ENCODE measurements at places on chromosomes 7 and 10.

DNA sequence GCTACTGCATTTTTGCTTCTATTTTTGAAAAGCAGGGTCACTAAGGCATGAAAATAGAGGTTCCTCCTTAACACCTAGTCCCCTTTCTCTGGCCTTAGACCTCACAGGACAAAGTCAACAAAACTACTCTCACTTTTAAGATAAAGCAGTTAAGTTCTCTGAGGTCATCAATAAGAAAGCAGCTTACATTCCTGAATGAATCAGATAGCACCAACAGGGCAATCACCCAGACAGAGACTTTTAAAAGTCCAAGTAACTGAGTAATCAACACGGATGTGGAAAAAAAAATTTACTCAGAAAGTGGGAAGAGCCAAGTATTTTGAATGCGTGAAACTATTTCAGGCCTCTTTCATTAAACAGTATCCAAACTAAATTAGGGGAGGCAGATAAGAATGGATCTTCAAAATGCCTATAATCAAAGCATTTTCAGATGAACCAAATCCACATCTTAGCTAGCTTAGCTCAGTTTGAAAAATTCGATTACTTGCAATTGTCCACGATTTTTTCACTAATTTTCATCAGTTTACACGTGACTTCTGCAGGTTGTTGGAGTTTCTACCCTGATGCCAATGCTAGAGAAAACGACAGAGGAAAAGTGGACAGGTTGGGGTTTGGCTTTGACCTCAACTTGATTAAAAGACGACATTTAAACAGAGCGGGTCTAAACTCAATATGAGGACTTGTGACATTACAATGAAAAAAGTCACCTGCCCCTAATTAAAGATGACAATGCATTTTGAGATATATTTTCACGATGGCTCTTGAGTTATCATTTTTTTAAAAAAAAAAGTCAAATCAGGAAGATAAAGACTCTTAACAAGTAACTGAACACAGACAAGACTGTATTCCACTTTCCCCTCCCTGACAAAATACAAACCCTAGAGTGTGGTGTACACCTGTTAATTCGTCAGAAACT, 1.6 kb downstream of the BEND7 start:
- no peak for DNase-seq

DNA sequence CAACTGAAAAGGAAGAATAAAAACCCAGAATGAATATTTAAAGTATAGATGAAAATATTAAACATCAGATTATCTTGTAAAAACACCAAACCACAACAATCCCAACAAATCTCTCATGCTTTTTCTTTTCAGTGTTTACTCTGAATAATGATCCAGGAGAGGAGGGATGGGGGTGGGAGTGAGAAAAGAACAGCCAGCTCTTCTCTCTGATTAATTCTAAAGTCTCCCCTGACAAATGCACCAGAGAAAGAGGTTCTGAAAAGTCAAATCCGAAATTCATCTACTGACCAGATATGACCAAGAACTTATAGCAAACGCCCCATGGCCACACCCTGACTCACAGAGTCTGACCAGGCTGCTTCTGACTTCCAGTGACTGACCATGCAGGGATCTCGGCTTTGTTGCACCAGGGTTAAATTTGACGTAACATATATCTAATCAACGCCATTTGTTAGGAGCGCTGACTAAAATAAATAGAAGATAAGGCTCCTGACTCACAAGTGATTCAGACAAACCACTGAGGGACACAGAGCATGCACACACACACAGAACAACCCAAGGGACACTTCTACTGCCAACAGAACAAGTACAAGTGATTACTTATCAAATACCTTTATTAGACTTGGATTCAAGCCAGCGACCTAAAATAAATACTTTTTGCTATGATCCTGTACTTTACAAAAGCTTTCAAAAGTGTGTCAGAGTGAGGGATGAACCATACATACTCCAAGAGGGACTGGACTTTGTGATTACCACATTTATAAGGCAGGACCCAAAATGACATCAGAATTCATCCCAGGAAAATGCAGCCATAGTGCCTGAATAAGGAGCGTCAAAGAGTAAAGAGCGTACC, 9.3 kb upstream of the SPOCK2 start:
- no peak for DNase-seq

- DNase-seq: no peak
These were observed 36.5 kb downstream of the GLUD1 start for GRCh38 chr10:87058171-87058570.

DNA sequence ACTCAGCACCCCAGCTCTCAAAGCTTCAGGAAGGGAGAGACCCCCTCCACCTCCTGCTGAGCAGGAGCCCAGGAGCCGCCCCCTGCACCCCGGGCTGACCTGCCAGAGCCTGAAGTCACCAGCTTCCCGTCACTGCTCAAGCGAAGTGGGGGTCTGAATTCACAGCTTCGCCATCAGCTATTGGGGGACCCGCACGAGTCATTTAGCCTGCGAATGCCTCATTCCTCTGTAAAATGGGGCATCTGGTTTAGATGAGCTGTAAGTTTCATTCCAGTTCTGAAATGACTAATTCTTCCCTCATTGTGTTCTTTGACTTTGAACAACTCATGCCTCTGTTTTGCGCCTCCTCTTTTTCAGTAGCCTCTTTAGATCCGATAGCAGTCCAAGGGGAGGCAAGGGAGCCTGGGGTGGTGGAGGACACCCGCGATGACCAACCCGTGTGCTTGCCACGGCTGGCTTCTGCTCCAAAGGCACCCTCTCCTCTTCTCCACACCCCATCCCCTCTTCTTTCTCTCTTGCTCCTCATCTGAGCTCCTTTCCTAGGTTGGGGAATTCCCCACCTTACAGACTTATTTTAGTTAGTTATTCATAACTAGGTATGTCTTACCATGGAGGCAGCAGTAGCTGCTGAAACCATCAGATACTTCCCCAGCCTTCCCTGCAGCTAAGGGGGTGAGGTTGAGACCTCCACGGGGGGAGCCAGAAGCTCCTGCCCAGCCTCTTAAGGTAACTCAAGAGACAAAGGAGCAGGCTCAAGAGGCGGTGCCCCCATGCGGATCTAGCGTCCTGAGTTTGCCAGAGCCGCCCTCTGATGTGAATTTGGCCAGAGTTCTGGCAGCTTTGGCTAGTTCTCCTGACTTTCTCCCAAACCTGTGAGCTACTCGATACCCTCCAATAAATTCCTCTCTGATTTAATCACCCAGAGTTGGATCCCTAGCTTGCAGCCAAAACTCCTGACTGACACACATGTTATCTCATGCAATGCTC, 47.7 kb downstream of the RBM17 start:
- no peak for DNase-seq

DNA sequence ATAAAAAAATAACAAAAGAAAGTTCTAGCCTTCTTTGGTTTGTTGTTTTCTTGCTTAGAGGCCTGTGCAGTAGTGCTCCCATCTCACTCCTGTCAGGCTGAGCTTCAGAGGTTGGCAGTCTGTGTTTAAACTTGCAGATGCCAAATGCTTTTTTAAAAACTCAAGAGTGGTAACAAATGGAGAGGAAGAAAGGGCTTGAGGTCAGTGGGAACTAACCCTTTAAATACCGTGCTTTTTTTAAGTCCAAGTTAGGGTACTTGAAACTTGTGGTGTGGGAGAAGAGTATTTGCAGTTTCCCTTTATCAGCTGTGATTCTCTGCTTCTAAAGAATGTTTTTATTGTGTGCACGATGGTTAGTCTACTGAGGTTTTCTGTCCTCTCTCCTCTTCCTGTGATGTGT, 29.4 kb downstream of the ZRANB1 start:
- DNase-seq: no peak

DNA sequence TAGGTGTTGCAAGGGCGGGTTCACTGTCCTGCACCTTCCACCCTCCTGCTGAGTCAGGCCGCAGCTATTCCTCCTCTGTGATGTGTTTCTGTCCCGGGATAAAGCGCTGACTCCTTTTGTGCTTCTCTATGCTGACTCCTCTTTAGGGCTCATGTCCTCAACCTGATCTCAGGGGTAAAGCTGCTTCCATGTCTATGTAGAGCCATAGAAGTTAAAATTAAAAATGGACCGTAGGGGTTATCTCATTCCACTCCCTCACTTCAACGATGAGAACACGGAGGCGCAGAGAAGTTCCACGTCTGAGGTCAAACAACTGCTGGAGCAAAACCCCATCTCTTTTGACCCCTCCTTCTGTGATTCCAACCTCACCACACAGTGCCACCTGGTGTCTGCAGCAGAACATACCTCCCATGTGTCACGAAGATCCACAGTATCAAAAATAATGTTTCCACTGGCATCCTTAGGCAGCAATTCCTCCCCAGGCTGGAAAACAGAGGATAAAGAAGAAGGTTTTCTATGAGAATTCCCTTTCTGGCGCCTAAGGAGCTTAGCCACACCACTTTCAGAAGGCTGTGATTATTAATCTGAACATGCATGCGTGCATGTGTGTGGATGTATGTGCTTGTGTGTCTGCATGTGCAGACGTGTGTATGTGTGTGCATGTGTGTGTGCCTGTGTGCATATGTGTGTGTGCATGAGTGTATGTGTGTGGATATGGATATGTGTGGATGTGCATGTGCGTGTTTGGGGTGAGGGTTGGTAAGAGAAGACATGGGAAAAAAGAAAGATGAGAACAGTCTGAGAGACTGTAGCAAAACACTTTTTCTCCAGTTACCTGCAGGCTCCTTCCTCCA, 81.2 kb upstream of the UCN3 start:
- DNase-seq: peak; percentile 54

- no peak for DNase-seq
These were observed 11.1 kb downstream of the JMJD1C start for GRCh38 chr10:63454631-63455030.

- no peak for DNase-seq
These were observed 762.8 kb downstream of the GATA3 start for GRCh38 chr10:8817299-8817698.

DNA sequence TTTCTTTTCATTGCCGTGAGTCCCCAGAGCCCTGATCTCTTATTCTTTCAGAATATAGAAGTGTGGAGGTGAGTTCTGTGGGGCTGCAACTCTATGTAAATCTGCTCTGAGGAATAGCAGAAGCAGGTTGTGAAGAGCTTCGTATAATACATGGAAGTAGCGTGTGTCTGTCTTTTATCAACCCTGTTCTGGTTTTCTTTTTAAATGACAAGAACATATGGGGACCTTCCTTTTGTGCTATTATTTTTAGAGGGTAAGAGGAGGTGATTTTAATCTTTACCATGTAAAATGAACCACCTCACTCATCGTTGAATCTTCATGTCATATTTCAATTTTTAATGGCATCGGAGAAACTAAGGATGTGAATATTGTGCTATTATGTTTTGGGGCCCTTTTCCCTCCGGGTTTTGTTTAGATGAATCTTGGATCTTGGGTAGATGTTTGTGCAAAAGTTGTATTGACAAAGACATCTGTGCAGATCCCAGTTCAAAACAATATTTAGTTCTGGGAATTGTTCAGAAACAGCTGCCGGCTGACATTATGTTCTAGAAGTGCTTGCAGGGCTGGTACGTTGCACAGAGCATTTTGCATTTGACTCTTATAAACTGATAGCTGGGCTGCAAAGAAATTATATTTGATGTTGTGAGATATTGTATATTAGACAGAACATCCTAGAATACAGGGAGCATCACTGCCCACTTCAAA, 46.7 kb downstream of the PLXDC2 start:
- no peak for DNase-seq

DNA sequence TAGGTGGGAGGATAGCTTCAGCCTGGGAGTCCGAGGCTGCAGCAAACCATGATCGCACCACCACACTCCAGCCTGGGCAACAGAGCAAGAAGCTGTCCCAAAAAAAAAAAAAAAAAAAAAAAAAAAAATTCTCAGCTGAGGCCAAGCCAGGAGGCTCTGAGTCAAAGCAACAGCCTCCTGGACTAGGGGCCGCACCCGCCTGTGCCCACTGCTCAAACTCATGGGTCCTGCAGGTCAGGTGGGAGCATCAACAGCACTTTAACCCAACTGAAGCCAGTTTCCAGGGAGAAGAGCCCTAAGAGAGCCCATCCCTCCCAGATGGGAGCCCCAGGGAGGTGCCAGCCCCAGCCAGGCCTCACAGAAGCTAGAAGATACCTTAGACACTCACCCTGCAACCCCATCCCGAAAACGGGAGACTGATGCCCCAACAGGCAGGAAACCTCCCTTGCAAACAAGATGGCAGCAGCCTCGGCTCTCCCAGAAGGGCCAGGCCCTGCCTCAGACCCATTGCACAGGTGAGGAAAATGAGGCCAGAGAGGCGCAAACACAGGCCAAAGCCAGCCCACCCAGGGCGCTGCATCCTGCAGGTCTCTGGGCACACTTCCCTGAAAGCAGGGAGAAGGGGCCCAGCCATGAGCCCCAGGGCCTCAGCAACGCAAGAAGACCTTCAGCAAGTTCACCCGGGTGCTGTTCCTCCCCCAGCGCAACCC, 11.0 kb downstream of the PDGFA start:
- no peak for DNase-seq

DNA sequence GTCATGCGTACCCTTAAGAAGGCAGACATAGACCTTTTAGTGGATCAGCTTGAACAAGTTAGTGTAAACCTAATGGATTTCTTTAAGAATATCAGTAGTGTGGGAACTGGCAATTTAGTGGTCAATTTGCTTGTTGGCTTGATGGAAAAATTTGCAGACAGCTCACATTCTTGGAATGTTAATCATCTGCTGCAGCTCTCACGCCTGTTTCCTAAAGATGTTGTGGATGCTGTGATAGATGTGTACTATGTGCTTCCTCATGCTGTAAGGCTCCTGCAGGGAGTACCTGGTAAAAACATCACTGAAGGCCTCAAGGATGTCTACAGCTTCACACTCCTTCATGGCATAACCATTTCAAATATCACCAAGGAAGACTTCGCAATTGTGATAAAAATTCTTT, 103.4 kb downstream of the ABCA13 start:
- no peak for DNase-seq

GRCh38 chr7:106767498-106768323, 97.4 kb upstream of the PIK3CG start:
- DNase-seq: no peak

DNA sequence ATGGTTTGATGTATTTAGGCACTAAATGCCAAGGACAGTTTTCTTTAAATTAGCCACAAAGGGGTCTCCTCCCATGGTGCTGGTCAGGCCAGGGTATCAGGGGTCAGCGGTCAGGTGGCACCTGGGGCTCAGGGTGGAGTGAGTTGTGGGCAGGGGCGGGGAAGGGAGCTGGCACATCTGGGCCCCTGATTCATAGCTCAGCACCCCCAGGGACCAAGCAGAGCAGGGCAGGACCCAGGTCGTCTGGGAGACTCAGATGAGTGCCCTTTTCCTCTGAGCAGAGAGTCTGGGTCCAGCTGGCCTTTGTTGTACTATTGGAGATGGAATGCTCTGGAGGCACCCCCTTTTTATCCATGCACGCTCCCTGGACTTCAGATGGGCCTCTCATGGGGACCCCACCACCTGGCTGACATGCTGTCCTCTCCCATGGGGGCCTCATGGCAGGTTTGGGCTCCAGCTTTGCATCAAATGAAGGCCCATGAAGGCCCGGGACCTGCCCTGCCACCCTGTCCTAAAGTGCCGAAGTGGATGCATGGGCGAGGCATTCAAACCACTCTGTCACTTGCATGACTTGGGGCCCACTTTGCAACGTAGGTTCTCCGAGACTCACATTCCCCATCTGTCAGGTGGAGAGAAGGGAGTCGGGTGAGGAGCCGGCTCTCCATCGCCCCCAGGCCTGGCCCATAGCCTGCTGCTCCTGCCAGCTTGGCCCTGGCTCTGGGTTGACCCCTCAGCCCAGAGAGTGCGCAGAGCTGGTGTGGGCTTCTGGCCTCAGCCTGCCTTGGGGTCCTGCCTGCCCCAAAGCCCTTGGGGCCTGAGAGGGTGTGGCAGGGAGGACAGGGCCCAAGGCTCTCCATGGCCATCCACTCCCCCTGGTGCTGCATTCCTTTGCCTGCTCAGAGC, 66.4 kb downstream of the RAMP3 start:
- DNase-seq: no peak

- DNase-seq: no peak
These were observed 161.2 kb downstream of the LRRTM3 start for GRCh38 chr10:67087135-67087425.
